Stimulated activated CD8-positive, alpha-beta memory T cell treated with anti-CD3 and anti-CD28 coated beads, Interleukin-15, amount 100 ng/mL, for 24 hours (primary cell): ENCODE measurements at places on chromosomes 2 and 18.

DNA sequence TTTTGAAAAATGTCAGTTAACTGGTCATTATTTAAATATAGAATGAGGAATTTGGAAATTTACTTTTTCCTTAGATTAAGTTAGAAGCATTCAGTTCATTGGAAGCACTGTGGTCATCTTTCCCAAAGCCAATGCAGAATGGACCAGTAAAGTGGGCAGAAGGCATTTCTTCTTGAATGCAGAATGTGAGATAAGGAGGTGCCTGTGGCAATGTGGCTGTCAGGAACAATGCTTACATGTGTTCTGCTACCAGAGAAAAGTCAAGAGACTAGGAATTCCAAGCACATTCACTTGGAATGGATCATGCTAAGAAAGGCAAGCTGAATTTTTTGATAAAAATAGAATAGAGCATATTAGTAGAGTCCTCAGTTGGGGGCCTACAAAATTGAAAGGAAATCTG is 295.0 kb upstream of the KCNH7 start:
- no peak for DNase-seq

- no peak for DNase-seq
Observed at GRCh38 chr18:44036501-44036900, 644.2 kb upstream of the SETBP1 start.

DNA sequence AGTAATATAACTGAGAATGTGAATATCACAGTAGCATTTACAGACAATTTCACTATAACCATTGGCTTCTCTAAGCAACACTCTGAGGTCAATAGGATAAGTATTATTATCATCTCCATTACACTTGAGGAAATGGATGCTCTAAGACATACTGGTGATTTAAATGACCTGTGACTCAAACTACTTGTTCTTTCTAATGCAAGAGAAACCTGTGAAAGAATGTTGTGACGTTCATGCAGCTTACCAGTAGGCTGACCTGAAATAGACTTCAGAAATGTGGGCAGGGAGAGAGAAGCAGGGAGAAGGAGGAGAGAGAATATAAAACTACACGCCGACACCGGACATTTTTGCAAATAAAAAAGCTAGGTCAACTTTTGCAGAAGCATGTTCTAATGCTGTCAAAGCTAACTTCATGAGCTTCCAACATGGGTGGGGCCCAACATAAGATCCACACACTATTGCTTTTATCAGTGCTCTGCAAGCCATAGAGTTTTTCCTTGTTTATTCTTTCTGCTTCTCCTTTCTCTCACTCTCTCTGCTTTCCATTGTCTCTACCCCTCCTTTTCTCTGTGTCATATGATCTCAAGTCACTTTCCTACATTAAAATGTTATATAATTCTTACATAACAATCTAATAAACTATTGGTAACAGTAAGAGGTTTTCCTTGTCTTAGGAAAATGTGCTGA is 217.6 kb upstream of the FN1 start:
- no peak for DNase-seq

- DNase-seq = no peak
Observed at GRCh38 chr18:435940-436339, 64.6 kb downstream of the COLEC12 start.

DNA sequence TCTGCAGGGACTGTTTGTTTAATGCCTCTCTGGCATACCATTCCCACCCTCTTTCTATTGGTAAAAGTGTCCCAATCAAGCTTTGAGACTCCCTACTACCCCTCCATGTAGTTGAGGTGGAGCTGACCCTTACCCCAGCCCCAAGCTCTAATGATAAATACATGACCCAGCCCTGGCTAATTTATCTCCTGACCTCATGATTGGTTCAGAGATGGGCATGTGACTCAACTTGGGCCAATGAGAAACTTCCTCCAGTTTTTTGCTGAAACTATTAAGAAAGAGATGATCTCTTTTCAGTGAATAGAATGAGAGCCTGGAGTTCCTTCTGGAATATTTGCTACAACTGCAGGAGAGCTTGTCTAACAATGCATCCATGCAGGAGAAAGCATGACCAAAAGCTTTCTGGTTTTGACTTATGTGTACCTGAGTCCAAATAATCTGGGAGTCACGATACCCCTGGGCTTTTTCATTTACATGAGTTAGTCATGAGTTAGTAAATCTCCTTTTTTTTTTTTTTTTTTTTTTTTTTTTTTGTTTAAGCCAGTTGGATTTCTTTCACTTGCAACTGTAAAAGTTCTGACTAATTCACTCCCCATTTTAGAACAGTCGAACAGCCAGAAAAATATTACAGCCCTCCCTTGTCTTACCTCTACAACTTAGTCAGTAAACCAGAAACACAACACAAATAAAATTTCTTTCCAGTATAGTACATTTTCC is 66.5 kb upstream of the TLK1 start:
- DNase-seq = no peak

DNA sequence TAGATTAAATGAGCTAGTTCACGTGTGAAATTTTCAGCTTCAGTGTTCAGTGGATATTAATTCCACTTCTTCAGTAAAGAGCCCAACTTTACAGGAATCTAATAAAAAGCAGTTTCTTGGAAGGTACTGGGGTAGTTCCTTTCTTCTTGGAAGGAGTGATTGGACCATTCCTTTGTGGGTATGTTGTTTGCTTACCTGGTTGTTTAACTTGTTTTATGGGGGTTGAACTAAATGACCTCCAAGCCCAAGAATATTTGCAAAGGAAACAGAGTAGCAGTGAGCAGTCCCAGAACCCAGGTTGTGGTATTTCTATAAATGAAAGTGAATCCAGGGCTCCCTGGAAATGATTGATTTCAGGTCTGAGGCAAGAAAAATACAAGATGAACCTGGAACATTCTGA is 31.4 kb downstream of the KCNJ13 start:
- DNase-seq = no peak

GRCh38 chr2:71952572-71953188 is 195.0 kb downstream of the CYP26B1 start:
- no peak for DNase-seq

DNA sequence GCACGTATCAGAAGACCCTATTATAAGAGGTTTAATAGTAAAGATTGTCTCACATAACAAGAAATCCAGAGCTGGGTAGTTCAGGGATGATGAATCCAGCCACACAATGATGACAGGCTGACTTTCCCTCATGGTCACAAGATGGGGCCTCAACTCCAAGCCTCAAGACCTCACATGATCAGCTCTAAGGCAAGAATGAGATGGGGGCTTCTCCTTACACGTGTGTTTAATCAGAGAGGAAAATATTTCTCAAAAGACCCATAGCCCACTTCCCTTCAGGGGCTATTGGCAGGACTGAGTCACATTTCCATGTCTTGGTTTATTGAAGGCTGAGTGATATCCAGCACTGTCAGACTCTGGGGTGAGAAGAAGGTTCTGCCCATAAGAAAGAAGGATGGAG is 100.2 kb upstream of the FOSL2 start:
- no peak for DNase-seq

GRCh38 chr2:142153601-142154000 is 22.8 kb upstream of the LRP1B start:
- DNase-seq = no peak

DNA sequence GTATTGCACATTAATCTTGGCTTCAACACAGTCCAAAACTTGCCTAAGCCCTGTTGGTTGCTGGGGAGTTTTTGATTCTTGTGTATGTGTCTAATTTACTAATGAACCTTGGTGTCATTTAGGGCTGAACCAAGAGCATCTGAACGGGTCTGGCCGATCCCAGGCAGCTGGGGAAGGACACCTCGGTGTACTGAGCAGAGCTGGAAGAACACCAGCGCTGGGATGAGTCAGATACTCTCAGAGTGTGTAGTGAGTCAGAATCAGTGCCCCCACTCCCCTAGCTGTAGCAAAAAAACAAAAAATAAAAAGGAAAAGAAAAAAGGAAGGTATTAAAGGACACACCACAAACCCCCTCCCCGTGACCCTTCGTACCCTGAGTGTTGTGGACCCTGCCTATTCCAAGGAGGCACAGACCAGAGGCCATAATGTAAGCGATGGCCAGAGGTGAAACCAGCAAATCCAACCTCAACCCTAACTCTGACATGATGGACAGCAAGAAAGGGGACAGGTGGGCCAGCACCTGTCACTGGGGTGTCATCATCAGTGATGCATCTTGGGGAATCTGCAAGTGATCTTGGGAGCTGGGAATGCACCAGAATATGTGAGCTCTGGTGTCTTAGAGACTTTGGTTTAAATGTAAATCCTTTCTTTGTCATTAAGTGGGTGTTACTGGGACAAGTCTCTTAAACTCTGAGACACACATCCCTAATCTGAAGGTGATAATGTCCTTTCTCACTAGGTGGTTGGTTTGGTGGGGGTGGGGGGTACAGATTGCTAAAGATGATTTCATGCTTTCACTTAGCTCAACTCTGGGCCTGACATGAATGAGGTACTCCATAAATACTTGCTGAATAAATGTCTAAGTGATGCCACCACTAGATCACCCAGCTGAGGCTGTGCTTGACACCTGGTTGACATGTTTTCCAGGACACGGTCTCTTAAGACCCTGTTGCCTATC is 34.2 kb upstream of the NCOA1 start:
- DNase-seq = no peak

DNA sequence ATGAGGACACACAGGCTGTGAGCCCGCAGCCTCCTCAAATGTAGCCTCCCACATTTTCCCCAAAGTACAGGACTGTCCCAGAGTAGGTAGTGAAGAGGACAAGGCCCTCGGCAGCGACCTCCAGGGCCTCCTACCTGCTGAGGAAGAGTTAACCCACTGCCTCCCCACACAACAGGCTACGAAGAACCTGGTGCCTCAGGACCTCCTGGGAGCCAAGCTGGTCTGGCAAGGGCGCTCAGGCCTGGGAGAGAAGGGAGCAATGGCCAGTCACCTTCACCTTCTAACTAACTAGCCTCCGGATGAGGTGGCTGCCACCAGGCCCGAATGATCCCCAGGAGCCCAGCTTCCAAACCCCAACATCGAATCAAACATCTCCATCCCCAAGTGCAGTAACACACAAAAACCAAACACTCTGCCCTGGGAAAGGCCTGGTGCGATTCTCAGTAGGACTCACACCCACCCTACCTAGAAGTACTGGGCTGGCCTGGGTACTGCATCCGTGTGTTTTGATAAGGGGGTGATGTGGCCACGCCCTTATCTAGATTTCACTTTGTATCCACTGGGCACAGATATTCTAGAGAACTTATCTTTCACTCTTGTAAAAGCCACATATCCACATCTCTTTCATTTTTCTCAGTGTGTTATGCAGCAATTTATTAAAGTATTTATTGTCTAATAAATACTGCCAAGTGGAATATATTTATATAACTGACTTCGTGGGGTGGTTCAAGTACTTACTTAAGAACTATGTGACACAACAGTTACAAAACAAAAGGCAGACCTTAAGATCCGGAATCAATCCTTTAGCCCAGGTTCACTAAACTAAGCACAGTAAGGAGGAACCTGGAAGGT is 9.7 kb downstream of the ERFE start:
- DNase-seq = no peak

- DNase-seq = no peak
Observed at GRCh38 chr2:203347375-203347774, 19.2 kb downstream of the ABI2 start.

- DNase-seq = no peak
Observed at GRCh38 chr2:235439959-235440662, 53.7 kb upstream of the AGAP1 start.
